ENCODE measurements at places on chromosomes 5 and 9.

- peak; percentile 4 for DNase-seq
Measured at GRCh38 chr9:90301277-90301653, 341.4 kb downstream of the DIRAS2 start.

DNA sequence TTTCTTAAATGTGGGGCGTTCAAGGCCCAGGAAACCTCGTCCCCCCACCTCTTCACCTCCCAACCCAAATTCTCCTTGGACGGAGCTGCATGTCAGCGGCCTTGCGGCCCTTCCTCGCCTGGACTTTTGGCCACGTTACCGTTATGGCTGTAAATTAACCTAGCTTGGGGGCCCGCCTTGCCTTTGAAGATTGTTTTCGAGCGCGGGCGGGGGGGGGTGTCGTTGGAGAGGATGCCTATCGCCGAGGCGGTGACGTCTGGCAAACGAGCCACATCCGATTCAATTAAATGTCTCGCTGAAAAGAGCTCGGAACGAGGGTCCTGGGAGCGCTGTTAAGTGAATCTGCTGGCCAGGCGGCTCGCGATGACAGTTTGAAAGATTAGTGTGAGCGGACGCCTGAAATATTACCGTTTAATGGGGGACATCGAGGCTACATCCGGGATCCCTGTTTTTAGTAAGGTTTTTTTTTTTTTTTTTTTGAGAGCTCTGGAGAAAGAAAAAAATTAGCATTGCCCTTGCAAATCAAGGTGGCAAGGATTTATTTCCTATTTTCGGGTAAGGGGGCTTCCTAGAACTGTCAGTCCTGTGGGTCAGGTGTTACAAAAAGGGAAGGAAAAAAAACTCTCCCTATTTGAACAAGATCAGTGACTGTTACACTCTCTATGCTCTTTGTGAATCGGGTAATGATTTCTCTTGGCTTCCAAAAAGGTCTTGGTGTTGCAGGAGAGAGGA lies 2.3 kb upstream of the NKX2-5 start:
- no peak for DNase-seq

- DNase-seq, result no peak
Measured at GRCh38 chr9:80078826-80079225, 507.1 kb downstream of the TLE4 start.

DNA sequence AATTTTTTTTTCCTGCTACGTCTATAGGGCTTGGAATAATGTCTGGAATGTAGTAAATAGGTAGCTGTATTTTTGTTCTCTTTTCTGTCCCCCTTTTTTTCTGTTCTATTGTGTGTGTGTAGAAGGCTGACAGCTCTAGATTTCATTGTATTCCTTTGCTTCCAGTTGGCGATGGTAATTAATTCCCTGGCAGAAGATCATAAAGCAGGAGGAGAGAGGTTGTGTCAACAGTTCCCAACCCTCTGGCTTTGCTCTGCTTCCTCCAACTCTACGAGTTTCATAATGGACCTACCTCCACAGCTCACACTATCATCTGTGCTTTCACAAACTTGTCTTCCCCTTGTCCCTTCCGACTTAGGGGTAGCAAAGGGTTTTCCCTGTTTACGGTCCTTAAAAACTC lies 117.9 kb upstream of the CDH18 start:
- no peak for DNase-seq

GRCh38 chr9:133379153-133380086 lies 3.3 kb downstream of the STKLD1 start:
- DNase-seq, result peak; percentile 50

DNA sequence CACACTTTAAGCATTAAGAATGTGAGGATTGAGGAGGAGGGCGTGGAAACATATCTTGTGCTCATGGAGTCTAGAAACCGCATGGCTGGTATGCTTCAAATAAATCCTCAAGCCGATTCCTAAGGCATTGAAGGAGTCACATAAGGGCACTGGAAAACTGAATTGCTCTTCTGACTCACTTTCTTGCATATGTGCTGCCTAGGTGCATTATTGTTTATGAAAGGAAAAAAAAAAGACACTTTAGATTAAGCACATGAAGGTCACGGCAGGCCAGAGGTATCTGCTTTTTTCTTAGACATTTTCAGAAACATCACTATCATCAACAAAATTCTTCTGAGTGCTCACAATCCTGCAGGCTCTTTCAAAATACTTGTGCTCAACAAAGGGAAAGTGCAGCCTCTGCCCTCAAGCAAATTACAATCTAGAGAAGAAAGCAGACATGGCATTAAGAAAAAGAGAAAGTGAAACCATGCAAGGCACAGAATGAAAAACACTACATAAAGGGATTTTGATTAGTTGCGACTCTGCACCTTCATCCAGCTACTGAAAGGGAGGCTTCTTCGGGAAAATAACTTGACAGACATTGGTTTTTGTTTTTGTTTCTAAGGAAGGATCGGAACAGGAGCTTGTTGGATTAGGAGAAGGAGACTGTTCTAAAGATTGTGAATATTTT lies 2117.6 kb downstream of the MAT2B start:
- DNase-seq, result no peak

DNA sequence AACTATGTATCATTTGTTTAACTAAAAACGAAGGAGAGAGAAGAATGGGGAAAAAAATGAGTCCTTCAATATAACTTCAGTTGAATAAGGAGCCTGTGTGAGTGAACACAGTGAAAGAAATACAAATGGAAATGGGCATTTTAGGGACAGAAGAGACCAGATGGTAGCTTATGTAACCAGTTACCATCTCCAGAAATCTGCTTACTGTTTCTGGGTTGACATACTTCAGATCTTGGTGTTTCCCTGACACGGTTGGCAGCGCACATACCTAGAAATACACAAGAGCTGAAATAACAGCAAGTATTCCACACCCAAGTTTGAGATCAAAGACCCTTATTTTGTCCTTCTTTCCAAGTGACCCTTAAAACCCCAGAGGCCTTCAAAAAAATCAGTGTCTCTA lies 14.9 kb upstream of the GFRA3 start:
- DNase-seq, result no peak

DNA sequence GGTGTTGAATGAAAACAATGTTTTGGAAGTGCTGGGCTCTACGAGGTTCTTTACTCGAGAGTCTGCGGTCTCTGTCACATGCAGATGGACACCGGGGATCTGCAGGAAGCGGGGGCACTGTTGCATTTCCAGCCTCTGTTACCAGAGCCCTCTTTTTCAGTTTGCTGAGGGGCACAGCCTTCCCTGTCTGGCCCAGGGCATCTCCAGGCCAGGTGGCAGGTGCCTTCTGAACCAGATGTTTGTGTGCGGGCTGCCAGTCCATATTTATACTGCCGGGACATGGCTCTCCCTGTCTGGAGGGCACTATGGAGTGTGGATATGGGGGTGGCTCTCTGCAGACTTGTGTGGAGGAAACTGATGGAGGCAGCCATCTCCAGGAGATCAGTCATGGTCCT lies 18.7 kb upstream of the POMT1 start:
- DNase-seq, result no peak

DNA sequence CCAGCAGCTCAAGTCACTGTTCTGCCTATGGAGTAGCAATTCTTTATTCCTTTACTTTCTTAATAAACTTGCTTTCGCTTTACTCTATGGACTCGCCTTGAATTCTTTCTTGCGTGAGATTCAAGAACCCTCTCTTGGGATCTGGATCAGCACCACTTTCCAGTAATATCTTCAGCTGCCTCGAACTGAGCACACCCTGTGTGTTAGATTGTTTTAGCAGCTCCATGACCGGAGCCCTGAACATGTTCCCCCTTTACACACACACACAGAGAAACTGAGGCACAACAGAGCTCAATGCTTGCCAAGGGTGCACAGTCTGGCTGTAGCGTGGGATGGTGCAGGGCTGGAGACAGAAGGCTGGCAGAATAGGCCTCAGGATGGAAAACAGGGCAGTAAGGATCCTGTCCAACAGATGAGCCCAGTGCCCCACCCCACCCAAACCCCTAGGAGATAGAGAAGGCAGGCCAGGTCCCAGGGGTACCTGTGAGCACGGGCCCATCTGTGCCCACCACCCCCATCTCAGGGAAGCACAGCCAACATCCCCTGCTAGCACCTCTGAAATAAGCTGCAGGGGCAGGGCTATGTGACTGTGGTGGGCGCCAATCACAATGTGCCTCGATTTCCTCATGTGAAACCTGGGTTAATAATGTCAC lies 27.9 kb downstream of the BICD2 start:
- no peak for DNase-seq

DNA sequence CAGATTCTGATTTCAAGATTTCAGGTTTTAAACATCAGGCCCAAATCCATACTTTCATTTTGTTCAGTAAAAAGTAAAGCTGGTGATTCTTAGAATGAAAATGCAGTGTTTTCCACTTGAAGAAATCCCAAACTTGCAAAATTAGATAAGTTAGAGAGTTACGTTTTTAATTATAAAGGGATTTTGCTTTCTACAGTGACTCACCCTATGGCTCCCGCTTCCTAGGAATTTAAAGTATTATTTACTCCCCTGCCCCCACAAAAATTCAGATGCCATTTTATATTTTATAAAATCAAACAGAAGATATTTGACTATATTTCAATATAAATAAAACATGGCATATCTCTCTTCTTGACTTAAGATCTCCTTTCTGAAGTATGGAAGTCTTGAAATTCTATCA lies 402.9 kb downstream of the ZSWIM6 start:
- DNase-seq, result no peak

GRCh38 chr5:2801577-2802525 lies 50.4 kb upstream of the IRX2 start:
- no peak for DNase-seq

GRCh38 chr5:71751422-71751821 lies 32.3 kb downstream of the CARTPT start:
- no peak for DNase-seq

DNA sequence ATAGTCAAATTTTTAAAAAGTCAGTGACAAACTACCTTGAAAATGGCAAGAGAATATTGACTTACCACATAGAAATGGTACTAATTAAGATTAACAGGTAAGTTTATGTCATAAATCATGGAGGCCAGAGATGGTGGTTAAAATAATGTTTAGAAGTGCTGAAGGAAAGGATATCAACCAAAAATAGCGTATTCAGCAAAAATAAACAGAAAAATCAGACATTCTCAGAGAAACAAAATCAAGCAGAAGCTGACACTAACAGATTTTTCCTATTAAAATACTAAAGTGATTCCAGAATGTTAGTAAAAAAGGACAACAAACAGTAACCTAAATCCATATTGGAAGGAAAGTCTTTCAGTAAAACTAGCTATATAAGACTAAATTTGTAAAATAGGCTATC lies 959.9 kb upstream of the CDH10 start:
- DNase-seq, result no peak

- DNase-seq, result no peak
Measured at GRCh38 chr9:129617167-129617566, 3.7 kb downstream of the C9orf50 start.

DNA sequence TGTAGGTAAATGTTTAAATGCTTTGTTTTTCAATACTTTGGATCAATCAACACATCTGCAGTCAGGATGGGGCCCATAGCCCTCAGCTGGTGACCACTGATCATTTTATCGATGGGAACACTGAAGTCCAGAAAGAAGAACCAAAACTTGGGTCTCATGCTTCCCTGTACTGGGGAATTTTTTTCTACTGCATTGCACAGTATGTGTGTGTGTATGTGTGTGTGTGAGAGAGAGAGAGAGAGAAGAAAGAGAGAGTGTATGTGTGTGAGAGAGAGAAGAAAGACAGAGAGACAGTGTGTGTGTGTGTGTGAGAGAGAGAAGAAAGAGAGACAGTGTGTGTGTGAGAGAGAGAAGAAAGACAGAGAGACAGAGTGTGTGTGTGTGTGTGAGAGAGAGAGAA lies 202.9 kb upstream of the MSX2 start:
- no peak for DNase-seq

GRCh38 chr5:174678107-174678506 lies 46.3 kb upstream of the MSX2 start:
- DNase-seq, result no peak

- DNase-seq, result no peak
Measured at GRCh38 chr5:14469551-14470377, 111.8 kb upstream of the OTULINL start.

DNA sequence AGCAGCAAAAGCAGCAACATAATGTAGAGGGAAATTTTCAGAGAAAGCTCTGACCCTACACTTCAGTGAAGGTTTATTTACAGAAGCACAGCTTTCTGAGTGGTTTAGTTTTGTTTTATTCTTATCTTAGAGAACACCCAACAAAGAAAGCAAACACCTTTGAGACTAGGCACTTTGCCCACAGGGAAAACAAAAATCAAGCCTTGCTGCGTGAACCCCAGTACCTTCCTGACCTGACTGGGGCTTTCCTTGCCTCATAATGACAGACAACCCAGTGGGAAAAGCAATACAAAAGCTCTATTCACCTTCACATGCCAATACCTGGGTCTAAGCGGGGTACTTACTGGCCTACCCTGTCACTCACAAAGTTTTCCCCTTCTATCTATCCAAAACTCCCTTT lies 189.8 kb downstream of the HINT1 start:
- DNase-seq, result no peak

DNA sequence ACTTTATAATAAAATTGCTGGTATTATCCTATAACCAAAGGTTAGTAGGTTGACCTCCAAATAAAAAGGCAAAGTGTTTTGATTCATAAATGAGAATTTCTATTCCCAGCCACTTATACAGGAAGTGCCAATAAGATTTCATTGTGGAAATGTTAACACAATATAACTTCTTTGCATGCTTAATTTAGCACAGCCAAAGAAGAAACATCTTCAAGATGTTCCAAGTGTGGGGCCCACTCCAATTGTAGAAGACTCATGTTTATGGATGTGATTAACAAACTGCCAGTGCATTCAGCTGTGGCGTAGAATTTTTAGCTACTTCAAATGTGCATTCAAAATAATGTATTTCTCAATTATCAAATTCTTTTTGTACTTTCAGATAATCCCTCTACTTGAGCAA lies 402.3 kb downstream of the DEPDC1B start:
- DNase-seq, result no peak

DNA sequence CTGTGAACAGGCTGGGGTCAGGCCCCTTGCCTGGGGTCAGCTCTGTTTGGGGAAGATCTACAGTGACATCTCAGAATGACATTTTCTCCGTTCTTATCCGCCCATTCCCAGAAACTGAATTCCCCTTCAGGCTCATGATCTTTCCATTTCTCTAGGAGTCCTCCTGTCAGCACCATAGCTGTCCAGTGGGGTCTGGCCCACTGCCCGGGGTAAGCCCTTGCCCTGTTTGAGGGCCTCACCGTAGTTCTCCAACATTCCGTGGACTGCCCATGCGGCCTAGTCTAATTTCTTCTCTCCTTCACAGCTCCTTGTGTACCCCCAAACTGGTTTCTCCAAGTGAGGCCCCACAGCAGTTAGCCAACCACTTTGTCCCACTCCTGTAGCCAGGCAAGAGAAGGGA lies 68.4 kb downstream of the ENTREP1 start:
- DNase-seq, result no peak

GRCh38 chr9:129839324-129840023 lies 4.2 kb downstream of the USP20 start:
- DNase-seq, result no peak

- DNase-seq, result no peak
Measured at GRCh38 chr5:146652547-146652946, 136.6 kb upstream of the GPR151 start.

- peak; percentile 58 for DNase-seq
Measured at GRCh38 chr5:14806456-14806855, 65.1 kb downstream of the ANKH start.

GRCh38 chr5:149486726-149487635 lies 64.3 kb downstream of the CSNK1A1 start:
- DNase-seq, result no peak

All from adrenal gland (tissue), 19 donors.